ENCODE measurements at places on chromosomes 1 and 21.

DNA sequence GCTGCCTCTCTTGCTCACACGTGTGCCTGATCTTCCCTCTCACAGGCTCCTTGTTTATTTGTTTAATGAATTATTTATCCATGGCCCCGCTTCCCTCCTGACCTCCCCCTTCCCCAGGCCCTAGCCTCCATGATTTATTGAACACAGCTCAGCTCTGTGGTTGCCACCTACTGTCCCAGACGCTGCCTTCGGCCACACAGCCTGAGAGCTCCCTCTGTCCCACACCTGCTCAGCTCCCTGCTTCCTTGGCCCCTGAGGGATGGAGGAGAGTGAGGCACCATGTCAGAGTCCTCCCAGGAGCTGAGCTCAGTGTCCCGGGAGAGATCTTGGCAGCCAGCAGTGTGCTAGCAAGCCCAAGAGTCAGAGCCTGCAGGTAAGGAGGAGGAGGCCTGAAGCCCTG, 3.1 kb upstream of the EFNA3 start:
- DNase-seq = no peak

DNA sequence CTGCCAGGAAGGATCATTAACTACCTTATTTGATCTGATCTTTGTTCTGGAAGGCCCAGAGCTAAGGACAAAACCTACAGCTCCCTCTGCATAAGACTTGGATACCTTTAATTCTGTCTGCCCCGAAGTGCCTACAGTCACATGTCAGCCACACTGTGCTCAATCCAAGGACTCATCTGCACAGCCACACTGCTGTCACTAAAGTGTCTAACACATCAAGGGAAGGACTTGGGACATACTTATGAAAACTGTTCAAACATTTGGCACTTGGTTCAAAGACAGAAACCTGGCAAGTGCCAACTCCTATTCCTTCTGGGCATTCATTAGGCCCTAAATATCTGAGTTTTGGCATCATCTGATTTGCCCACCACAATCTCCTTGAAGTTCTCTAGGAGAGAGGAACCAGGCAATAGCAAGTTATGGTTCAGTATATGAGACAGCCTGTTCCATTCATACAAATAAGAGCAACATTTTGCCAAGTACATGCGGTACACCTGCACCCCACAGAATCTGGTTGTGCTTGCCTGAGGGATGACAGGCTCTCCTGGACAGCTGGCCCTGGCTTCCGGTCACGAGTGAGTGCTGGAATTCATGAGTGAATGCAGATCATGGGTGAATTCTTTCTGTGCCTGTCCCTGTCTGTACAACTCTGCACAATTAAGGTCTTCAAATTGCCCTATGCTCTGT, 105.9 kb downstream of the KCNK1 start:
- DNase-seq = no peak

DNA sequence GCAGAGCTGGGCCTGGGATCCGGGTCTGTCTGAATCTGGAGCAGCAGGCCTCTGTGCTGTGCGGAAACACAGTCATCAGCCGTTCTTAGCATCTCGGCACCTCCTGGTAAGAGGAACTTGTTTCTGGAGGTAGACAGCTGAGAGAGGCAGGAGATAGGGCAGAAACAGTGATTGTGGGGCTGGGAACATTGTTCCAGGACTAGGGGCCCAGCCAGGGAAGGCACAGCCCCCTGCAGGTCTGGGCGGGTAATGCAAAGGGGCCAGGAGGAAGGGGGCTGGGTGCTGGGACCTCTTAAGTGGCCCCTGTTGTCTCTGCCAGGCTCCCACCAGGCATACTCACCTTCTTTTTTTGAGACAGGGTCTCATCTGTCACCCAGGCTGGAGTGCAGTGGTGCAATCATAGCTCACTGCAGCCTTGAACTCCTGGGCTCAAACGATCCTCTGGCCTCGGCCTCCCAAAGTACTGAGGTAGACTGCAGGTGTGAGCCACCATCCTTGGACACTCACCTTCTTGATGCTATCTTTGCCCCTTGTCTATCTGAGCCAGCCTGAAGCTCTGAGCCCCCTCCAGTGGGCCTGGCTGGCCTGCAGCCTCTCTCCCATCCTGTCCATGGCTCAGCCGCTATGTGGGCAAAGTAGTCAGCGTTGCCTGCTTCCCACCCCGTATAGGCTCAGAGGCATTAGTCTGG, 134.3 kb upstream of the ZBTB40 start:
- no peak for DNase-seq

- DNase-seq = no peak
Observed at GRCh38 chr1:174914991-174915390, 84.8 kb upstream of the CACYBP start.

DNA sequence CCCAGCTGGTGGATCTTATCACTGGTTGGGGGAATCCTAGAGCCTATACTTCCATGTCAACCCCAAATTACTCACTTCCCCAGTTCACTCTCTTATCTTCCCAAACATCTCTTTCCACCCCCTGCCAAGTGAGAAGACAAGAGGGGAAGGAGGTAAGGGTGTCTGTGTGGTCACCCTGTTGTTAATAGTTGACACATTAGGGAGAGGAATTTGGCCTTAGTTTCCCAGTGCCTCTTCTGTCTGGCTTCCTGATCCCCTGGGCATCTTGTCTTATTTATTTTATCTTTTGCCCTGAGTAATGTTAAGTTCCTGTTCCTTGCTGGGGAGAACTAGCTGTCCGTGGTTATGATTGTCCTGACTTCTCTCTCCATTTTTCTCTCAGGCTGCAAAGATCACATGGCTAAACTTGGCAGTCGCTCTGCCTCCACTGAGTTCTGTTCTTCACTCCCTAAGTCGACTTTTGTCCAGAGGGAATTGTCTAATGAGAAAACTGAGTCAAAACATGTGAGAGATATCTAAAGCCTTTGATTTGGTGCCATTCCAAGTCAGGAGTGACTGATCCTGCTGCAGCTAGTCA, 157.1 kb upstream of the SYT6 start:
- DNase-seq = no peak

All from T-helper 22 cell (primary cell).